ENCODE measurements at places on chromosomes 4 and X.

- no peak for DNase-seq
Measured at GRCh38 chrX:119816300-119816699, 24.9 kb upstream of the RPL39 start.

GRCh38 chr4:152660526-152660925 lies 19.3 kb downstream of the TMEM154 start:
- DNase-seq, result no peak

DNA sequence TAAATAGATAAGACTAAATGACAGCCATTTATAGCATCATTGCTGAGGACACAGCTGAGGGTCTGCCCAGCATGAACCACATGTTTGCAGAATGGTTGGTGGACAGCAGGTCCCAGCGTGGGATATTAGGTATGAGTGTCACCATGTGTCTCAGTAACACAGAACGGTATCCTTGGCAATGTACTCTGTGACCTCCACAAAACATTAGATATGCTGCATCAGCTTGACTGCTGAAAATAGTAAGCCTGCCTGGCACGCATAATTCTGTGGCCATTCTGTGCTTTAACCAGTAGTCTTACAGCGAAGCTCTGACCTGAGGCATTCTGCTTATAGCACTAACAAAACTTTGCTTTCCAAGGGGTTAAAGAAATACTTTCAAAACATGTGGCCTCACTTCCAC lies 32.0 kb downstream of the LIMCH1 start:
- no peak for DNase-seq

DNA sequence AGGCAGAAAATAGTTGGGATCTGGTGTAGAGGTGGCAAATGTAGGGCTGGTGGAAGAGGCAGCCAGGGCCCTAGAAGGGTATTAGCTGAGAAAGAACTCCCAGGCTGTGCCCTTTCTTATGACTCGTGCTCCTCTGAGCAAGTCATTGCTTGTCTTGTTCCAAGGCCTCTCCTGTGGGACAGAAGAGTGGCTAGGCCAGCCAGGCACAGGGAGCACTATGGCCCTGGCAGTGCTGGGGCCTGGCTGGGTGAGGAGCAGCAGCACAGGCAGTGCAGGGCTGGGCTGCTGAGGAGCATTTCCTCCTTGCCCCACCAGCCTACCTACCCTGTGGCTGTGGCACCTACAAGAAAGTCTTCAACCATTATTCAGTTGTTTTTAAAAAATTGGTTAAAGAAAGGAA lies 298.5 kb upstream of the NR3C2 start:
- DNase-seq, result no peak

- DNase-seq, result no peak
Measured at GRCh38 chr4:64272432-64272831, 136.8 kb downstream of the TECRL start.

GRCh38 chrX:119359618-119360382 lies 39.3 kb upstream of the SLC25A43 start:
- DNase-seq, result no peak

GRCh38 chrX:114201622-114202021 lies 382.3 kb upstream of the HTR2C start:
- no peak for DNase-seq

- DNase-seq, result no peak
Measured at GRCh38 chr4:86967073-86967472, 32.3 kb downstream of the AFF1 start.

- DNase-seq, result no peak
Measured at GRCh38 chrX:24902806-24903205, 113.0 kb downstream of the ARX start.

GRCh38 chrX:24145303-24146186 lies 4.0 kb upstream of the ZFX start:
- DNase-seq, result no peak

DNA sequence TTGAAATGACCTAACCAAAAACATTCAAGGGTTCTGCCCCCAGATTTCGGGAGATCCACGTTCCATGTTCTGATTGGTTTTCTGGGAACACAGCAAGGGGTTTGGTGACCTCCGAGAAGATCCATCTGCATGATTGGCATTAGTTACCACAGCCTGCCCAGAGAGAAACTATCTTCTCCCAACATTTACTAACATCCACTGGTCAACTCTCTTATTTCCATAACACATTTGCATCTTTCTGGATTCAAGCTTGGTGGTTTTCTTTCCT lies 15.6 kb downstream of the SHOX start:
- no peak for DNase-seq

DNA sequence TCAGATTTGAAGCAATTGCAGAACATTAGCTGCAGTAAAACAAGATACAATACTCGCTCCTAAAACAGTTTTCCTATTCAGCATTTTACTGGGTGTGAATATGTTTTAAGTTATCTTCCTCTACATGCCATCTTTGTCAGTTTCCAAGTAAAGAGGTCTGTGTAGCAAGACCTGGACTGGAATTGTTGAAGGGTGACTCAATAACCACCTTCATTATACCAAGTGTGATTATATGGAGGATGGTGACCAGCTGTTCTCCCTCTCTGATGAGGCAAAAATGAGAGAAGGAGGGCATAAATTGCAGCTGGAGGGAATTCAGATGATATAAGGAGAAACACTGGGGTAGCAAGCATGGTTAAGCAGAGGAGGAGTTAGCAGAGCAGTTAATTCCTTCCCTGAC lies 922.1 kb upstream of the SLIT2 start:
- DNase-seq, result no peak

GRCh38 chrX:6053141-6053540 lies 175.5 kb downstream of the NLGN4X start:
- no peak for DNase-seq

DNA sequence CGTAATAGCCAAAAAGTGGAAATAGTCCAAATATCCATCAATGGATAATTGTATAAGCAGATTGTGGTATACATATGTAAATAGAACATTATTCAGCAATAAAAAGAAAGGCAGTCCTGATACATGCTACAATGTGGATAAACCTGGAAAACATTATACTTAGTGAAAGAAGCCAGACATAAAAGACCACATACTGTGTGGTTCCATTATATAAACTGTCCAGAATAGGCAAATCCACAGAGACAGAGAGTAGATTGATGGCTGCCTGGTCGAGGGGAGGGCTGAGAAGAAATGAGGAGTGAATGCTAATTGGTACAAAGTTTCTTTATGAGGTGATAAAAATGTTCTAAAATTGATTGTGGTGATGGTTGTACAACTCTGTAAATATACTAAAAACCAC lies 397.4 kb upstream of the RPS6KA3 start:
- DNase-seq, result no peak

DNA sequence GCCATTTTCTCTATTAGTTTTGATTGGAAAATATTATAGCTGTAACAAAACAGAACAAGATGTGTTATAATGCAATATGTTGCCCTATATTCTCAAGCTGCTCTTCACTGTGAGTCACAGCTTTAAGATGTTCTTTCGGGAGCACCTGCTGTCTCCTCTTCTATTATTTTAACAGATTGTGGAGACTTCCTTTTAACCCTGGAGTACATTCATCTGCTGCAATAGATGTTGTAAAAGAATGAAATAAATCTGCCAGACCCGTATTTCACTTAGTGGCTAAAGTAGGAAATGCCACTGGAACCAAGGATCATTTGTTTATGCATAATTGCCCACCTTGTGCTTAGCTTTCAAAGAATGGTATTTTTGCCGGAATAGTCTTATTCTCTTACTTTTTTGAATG lies 11.1 kb downstream of the LSM6 start:
- DNase-seq, result no peak

DNA sequence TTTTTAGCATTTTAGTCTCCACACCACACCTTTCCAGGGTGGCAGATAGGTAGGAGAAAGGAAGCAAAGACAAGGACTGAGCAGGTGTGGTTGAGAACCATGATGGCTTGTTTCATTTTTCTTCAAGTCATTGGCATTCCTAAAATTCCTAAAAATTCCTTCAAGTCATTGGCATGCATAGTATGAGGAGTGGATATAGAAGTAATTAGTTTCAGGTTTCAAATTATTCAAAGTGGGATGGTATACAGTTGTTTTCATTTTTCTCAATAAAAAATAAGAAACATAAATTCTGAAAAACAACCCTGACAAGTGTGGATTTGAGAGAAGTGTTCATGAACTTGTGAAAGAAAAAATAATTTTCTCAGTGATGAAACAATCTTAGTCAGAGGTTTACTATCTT lies 22.3 kb upstream of the HERC3 start:
- no peak for DNase-seq

- DNase-seq, result no peak
Measured at GRCh38 chr4:109067508-109068235, 234.8 kb downstream of the COL25A1 start.

GRCh38 chr4:42390622-42391354 lies 6.5 kb upstream of the SHISA3 start:
- no peak for DNase-seq

GRCh38 chr4:123398066-123398852 lies 1.7 kb downstream of the SPRY1 start:
- peak; percentile 28 for DNase-seq

All from activated gamma-delta T cell (primary cell).